Esophagus squamous epithelium (tissue), 5 donors: ENCODE measurements at places on chromosomes 12 and 14.

- DNase-seq: no peak
These were observed 81.4 kb downstream of the ATXN7L3B start for GRCh38 chr12:74619084-74619483.

GRCh38 chr14:100017553-100017952 is 47.7 kb upstream of the EVL start:
- no peak for DNase-seq

- DNase-seq: no peak
These were observed 100.0 kb downstream of the ARF6 start for GRCh38 chr14:49992901-49993339.

DNA sequence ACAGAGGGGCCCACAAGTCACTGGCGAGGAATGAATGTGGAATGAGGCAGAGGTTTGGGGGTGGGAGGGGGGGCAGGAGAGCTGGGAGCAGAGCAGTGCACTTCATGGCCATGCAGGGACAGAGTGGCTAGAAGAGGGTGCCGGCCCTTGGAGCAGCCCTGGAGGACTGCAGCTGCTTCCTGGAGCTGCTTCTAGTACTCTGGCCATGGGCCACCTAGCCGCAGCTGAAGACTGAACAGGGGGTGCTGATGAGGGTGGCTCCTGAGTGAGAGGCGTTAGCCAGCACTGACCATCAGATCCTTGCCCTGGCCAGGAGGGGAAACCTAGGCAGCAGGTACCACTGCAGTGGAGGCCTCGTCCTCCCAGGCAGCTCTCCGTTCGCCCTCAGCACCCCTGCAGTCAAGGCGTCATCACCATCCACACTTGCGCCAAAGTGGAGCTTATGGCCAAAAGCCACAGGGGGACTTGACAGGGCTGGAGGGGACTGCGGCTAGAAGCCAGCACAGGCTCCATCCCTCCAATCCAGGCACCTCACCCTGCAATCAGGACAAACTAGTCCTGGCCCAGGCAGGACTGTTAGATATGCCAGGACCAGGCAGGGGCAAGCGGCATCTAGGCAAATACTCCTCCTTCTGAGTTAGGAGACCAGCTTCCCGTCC is 16.4 kb downstream of the OTUB2 start:
- no peak for DNase-seq

- DNase-seq: no peak
These were observed 55.5 kb downstream of the FGD4 start for GRCh38 chr12:32454866-32455265.

DNA sequence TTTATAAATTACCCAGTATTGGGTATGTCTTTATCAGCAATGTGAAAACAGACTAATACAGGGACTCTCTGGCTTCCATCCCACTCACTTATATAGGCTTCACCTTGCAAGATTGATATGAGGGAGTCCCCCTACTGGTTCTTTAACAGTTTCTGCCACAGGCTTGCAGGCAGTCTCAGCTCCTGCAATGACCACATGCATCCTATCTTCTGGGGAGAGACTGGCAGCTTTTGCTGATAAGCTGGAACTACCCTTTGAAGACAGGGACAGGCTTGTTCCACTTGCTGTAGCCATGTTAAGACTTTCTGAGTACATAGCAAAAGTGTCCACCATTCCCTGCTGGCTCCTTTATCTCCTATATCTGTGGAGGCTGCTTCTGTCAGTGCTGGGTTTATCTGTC is 531.7 kb upstream of the FLRT2 start:
- no peak for DNase-seq

GRCh38 chr12:122413516-122414404 is 8.7 kb downstream of the CLIP1 start:
- DNase-seq: no peak

- no peak for DNase-seq
These were observed 293.9 kb downstream of the RPAP3 start for GRCh38 chr12:47411966-47412365.

DNA sequence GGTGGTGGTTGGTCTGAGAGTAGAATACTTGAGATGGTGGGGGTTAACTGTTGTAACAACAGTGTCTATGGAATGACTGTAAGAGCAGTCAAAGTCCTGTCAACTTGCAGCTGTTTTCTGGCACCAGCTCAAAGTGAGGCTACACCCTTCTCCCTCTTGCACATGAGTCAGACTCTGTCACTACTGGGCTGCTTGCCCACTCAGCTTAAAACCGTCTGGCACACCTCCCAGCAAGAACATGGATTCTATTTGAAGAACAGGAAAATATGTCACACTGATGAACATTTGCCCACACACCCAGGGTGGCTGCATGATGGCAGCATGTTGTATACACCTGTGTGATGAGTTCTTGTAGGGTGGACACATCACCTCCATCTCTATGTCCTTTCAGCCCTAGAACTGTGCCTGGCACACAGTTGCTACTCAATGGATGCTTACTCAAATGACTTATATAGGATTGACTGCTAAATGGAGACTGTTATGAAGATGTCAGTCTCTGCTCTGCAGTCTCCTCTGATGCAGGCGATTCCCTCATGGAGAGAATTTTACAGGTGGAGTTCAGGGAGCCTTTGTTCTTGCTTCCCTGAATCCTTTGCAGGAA is 19.3 kb upstream of the SERPINA6 start:
- peak; percentile 32 for DNase-seq

DNA sequence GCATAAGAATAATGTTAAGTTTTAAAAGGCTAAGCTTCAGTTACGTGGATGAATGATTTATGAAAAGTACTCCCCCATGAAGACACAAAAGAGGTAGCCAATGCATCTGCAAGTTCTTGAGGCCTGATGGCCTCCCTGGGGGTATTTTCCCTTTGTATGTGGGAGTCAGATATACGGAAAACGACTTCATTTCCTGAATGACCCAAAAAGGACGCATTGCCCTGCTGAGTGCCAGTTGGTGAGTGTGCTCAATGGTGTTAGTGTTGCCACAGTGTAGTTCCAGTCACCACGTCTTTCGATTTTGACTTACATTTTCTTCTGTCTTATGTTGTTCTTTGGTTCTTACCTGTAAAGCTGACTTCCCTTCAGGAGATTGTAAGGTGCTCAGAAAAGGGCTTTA is 8.0 kb downstream of the ETV6 start:
- DNase-seq: no peak

- no peak for DNase-seq
These were observed 479.4 kb upstream of the NOVA1 start for GRCh38 chr14:27077214-27077613.

- DNase-seq: no peak
These were observed 123.9 kb downstream of the TMTC2 start for GRCh38 chr12:82810568-82810967.
